NB4 (cell line): ENCODE measurements at places on chromosomes 4 and X.
A peak's percentile ranks its signal among the peaks of the same experiment; 100 is the strongest.

- no peak for DNase-seq
Measured at GRCh38 chr4:185287031-185287430, 77.6 kb downstream of the SNX25 start.

DNA sequence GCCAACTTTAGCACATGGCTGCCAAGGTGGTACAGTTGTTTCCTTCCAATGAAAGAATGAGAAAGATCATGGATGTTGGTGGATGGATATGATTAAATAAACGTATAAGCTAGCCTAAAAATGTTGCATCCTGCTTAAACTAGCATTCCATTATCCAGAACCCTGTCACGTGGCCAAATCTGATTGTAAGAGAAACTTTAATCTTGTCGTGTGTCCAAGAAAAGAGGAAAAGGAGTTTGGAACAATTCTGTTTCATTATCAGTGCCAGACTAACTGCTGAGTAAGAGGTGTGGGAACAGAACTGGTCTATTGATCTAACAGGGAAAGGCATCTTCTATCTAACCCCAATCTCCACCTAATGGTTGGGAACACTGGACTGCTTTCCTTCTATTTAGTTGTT, 325.2 kb upstream of the BMP3 start:
- DNase-seq = no peak

DNA sequence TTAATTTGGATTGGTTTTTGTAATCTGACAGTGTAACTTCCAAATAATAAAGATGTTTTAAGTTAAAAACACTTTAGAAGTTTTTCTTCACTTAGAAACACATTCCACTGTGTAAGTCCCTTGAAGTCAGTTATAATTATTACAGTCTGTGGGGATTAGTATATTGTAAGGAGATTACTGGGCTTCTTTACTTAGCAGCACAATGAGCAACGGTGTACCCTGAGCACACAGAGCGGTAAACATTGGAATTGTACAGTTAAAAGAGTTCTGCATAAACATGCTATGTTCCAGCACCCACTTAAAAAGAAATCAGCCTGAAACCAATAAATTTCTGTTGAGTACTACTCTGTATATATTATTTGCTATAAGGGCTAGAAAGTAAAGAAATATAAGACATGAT, 44.3 kb downstream of the CCSER1 start:
- no peak for DNase-seq

DNA sequence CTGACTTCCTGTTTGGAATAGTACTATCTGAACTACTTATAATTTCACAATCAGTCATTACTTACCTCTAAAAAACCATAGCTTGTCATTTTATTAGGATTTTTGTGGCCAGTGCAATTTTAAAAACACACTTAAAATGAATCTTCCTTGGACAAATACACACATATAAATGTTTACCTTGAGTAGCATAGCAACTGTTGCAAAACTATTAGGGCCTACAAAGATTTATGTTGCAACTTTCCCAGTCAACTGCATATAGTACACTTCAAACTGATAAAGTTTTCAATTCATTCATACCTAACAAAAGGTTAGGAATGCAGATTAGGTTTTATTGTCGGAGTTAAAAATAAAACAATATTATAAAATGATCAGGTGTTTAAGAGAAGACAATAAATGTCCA, 193.0 kb downstream of the PDGFC start:
- no peak for DNase-seq

DNA sequence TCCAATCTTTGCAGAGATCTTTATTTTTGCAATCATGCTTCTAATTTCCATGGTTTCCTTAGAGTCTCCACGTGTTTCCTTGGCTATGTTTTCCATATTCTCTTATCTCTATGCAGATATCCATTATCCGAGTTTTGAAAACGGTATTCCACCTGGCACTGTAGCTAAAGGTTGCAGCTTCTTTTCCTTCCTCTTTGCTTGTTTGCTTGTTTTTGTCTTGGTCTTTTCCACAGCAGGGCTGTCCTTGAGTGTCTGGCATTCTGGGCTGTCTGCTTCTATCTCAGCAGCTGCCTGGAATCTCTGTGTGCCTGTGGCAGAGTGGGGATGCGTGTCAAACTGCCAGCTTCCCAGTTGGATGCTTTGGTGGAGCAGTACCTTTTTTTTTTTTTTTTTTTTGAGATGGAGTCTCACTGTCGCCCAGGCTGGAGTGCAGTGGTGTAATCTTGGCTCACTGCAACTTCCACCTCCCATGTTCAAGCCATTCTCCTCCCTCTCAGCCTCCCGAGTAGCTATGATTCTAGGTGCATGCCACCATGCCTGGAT, 46.9 kb downstream of the WFS1 start:
- DNase-seq = no peak

GRCh38 chrX:13658602-13659001, 5.7 kb downstream of the TCEANC start:
- peak; percentile 70 for DNase-seq

- DNase-seq = no peak
Measured at GRCh38 chr4:170025523-170026252, 507 bp downstream of the MFAP3L start.

DNA sequence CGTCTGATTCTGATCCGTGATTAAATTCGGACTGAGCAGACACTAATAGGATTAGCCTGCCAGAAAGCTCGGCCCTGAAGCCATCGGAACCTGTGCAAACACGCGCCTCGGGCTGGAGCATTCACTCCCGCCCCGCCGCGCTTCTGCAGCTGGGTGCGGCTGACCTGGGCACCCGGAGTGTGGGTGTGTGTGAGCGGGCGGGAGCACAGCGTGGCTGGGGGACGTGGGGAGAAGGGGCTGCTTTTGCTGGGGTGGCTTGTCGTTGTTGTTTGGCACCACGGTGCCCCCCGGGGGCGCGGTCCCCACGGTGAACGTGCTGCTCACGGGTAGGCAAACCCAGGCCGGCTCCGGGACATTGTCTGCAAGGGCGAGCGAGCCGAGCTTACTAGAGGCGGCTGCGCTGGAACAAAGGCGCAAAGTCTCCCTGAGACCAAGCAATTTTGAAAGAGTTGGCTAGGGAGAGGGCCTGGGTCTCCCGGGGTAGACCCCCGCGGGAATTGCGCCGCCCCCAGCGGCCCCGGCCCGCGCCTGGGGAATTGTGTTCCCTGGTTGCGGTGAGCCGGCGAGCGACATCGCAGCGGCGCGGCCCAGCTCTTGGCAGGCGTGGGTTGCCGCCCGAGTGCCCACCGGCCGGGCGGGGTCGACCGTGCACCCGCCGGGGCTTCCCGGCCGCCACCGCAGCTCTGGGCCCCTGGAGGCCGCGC, 1.4 kb downstream of the MAMLD1 start:
- DNase-seq = peak; percentile 46

DNA sequence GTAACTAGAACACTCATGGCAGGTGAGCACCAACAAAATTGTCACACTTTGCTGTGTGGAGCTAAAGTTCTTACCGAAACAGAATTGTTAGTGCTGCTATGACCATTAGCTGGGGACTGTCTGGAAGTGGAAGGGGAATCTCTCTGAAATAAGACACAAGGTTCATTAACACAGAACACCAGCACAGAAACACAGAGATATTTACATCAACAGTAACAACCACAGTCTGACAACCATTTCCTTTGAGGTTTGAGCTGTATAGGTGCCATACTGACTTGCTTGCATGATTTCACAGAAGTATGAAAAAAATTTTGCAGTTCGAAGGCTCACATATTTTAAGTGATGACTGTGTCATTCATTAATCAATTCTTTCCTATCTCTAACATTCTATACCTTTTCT, 109.8 kb downstream of the NYX start:
- no peak for DNase-seq

GRCh38 chr4:151708100-151708499, 52.7 kb downstream of the GATB start:
- no peak for DNase-seq

- DNase-seq = peak; percentile 61
Measured at GRCh38 chr4:67558493-67558892, at the start of gene STAP1. TSS of gene STAP1 (plus strand) at chr4:67558727. CDS start at chr4:67558810, 83 bp downstream.

DNA sequence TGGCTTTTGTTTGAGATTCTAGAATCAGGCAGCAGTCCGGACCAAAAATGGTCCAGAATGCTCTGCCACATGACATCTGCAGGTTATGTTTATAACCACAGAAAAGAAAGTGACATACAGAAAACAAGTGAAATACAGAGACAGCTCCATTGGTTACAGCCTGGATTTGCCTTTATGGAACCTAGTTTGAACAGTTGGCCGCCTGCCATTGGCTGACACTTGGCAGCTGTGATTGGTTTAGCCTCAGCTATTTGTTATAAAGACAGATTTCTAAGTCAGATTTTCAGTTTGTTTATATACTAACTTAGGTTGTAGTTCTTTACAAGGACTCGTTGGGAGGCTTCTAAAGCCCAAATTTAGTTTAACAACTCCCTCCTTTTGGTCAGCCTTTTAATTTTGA, 40.8 kb upstream of the IL9R start:
- DNase-seq = no peak

GRCh38 chr4:6501171-6501570, 28.8 kb upstream of the PPP2R2C start:
- DNase-seq = no peak

- peak; percentile 26 for DNase-seq
Measured at GRCh38 chr4:61522312-61522711, 322.2 kb downstream of the ADGRL3 start.

DNA sequence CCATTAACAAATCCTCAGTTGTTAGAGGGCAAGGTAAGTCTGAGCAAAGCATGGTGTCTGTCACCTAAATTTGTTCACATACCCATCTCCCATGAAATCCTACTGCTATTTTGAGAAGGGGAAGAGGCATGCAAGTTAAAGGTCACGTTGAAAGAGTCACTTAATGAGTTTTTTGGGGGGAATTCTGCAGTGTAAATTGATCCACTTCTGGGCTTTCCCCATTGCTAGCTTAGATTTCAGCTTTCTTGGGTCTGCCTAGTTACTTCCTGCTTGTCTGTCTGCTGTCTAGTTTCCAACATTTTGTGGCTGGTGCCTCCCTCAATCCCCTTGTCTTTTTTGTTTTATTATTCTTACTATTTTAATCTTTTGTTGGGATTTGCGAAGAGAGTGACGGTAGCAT, 32.0 kb downstream of the CEP135 start:
- no peak for DNase-seq

- no peak for DNase-seq
Measured at GRCh38 chr4:20538905-20539304, 161.4 kb upstream of the PACRGL start.

GRCh38 chr4:77930876-77931275, 68.2 kb downstream of the MRPL1 start:
- DNase-seq = no peak

DNA sequence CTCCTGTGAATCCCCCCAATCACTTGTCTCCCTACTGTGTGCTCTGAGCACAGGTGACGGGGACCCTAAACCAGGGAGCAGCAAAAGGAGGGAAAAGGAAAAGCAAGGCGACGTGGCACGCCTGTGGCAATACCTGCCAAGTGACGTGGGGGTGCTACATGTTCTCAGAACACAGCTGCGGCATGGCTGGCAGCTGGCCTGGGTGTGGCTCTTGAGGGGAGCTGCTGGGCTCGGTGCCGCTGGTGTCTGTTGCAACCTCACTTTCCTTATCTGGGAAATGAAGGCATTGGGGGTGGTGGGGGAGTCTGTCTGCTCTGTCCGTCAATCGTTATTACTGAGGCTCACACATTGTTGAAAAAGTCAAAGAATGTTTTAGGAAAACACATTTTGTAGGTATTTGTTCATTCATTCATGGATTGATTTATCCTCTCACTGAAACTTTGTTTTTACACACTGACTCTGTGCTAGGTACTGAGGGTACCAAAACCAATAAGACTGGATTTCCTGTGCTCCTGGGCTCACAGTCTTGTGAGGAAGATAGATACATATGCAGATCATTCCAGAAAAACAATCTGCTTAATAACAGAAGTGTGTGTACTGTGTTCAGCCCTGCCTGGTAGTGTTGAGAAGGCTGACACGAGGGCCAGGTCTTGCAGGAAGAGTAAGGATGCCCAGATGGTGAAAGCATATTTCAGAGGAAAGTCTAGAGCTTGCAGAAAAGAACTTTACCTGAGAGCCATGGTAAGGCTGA, 217.6 kb downstream of the PTTG2 start:
- DNase-seq = peak; percentile 78

DNA sequence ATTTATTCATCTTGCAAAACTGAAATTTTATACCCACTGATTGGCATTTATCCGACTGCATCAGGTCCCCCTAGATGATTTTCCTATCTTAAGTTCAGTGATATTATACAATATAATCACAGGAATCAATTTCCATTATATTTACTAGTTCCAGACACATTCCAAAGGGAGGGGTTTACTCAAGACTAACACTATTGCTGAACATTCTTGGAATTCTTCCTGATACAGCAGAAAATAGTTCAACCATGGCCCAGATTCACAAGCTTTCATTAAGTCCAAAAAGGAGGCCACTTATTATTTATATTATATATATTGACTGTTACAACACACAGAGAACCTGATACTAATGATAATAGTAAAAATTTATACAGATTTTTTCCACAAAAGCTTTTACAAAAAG, 2353.6 kb downstream of the PCDH7 start:
- no peak for DNase-seq

- DNase-seq = no peak
Measured at GRCh38 chrX:35786271-35786670, 11.9 kb upstream of the MAGEB16 start.

DNA sequence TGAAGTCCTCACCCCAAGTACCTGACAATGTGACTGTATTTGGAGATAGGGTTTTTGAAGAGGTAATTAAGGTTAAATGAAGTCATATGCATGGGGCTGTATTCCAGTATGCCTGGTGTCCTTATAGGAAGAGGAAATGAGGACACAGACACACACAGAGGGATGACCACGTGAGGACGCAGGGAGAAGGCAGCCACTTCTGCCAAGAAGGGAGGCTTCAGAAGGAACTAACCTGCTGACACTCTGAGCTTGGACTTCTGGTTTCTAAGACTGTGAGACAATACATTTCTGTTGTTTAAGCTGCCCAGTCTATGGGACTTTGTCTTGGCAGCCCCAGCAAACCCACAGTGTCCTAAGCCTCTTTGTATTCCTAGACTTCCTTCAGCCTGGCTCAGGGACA, 3.0 kb upstream of the SLC2A9 start:
- DNase-seq = no peak

DNA sequence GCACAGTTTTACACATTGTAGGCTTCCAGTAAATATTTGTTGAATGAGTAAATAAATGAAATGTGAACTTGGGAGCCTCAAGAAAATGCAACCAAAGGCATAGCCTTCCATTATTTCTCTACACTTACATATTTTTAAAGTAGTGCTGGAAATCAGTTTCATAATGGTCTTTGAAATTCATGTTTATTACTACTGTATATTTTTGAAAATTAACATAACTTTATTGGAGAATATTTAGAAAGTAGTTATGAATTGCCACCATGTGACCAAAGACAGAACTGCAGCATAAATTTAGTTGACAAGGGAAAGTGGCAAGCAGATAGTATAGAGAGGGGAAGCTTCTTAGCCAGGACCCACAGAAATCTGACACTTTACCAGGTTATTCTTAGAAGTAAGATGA, 6.4 kb downstream of the TCEAL8 start:
- DNase-seq = peak; percentile 27

GRCh38 chr4:27066591-27066990, 205.9 kb downstream of the STIM2 start:
- peak; percentile 74 for DNase-seq

GRCh38 chrX:40268188-40268520, 170.4 kb upstream of the BCOR start:
- DNase-seq = no peak
